ENCODE measurements at places on chromosomes 2 and 18.

DNA sequence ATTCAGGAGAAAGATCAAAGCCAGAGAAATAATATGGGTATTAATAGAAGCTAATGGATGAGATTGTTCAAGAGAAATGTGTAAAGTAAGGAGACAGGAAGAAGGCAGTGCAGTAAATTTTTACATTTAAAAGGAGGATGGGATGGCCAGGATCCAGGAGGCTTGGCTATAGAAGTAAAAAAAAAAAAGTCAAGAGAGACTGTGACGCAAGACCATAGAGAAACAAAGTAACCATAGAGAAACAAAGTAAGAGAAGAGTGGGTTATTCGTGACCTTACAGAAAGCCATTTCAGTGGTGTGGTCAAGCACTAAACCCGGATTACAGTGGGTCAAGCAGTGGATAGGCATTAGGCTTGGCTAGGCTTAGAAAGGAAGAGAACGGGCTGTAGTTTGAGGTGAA lies 10.5 kb upstream of the FAM171B start:
- DNase-seq, result no peak

DNA sequence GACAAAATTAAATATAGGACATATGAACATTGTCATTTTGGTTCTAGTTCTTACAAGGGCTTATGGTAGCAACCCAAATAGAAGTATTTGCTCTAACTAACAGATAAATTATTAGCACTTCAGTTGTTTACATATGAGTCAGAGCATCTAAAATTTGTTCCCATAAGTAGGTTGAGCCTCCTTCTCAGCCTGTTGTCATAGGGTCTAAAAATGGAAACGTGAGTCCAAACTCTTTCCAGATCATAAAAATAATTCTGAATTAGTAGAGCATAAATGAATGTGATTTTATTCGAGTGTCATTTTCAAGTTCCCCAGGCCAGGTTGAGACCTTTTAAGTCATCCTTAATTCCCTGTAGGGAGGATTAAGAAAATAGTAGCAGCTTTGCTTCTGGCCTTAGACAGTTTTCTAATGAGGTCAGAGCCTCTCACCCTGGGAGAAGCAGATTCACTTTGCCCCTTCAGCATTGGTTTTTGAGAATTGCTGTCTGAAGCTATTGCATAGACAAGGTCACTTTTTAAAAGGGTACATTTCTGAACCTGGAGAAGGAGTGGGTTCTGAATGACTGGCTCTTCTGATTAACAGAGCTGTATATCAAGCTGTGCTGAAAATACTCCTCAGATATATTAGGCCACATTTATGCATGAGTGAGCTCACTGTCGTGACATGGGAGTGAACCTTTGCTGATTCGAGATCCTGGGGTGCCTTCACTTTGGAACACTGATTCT lies 164.3 kb downstream of the NEDD4L start:
- no peak for DNase-seq

DNA sequence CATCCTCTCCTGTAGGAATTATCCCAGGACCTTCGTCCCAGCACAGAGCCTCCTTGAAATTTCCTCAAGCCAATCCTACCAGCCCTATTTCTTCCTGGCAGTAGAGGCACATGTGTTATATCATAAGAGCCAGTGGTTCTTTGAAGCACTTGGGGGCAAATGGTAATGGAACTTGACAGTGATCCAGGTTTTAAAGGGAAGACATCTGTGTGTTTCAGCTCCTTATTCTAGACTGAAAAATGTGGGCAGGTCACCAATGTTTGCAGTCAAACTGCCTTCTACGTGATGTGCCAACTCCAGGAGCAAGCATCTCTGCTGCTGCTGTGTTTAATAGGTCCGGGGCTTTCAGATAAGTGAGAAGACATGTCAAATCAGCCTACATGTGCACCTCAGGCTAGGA lies 157.1 kb downstream of the GALNT14 start:
- DNase-seq, result no peak

GRCh38 chr2:180891360-180891759 lies 89.0 kb upstream of the UBE2E3 start:
- DNase-seq, result no peak

- no peak for DNase-seq
These were observed 120.3 kb downstream of the BCL11A start for GRCh38 chr2:60433018-60433596.

GRCh38 chr2:181374781-181375675 lies 82.2 kb upstream of the ITGA4 start:
- no peak for DNase-seq

GRCh38 chr2:172877826-172878225 lies 142.2 kb downstream of the RAPGEF4 start:
- DNase-seq, result no peak

- DNase-seq, result no peak
These were observed 66.4 kb downstream of the NEDD4L start for GRCh38 chr18:58110398-58110797.

Data from iPS DF 6.9 (cell line).